Activated T-cell treated with anti-CD3 and anti-CD28 coated beads for 48 hours (primary cell): ENCODE measurements at places on chromosomes 3 and 15.

DNA sequence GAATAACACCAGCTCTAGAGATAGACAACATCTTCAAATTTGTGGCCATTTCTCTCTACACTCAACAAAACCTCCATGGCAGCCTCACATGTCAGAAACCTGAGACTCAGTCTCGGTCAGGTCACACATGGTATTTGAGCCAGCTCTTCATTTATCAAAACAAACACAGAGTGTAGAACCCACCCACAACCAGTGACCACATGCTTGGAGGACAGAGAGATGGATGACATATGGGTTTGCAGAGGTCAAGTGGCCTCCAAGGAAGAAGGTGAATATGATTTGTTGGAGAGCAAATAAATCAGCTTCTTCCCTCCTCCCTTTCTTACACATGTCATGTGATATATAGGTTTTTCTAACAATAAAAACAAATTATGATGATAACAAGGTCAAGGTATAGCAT, 278.1 kb upstream of the LRTM1 start:
- DNase-seq = no peak

DNA sequence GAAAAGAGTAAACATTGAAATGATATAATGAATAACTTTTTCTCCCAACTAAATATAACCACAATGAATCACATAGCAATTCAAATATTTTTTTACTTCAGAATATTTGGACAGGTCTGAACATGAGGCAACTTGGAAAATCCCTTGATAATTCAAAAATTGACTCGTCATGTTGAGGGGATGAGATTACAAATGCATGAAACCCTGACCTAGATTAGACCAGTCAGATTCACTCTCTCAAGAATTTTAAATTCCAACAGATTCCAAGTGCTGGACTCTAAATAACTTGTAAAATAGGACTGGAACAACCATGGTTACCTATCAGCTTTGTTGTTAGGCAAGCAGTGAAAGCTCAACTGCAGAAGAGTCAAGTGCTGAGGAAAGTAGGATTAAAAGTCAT, 317.5 kb downstream of the GBE1 start:
- DNase-seq = no peak

DNA sequence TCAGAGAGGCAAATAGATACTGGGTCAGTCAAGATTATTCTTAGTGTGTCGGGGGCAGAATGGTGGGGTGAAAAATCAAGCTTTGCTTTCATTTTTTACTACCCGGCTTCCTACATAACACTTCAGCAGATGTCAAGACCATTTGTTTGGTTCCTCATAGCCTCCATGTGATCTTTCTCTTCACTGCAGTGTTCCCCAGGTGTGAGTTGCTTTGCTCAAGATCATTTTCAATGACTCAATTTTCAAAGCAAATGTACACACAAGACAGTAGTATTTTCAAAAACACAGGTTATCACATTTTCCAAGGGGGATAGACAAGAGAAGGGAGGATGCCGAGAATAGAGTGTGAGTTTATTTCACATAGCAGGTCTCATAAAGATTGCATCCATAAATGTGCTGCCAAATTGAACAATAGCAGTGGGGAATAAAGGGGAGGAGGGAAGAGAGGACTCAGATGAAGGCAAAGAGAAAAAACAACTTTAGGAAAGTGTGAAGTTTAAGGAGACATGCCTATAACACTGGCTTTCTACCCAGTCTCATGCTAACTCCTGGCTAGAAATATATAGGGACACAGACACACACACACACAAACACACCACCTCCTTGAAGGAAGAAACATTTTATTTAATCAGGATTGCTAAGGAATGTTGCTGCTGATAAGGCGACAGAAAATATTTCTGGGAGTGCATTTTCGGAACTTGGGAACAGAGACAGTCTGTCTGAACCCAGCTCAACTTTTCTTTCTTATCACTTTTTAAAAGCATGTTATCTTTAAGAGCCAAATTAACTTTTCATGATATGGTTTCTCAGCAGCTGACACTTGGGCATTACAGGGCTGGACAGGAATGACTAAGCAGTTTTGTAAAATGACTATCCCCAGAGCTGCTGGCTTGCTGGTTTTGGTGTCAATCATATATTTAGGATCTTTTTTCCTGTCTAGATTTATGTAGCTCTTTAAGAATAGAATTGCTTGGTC, 402.4 kb downstream of the RBMS3 start:
- DNase-seq = no peak

- DNase-seq = no peak
Observed at GRCh38 chr15:80441714-80442113, 37.5 kb downstream of the ARNT2 start.

GRCh38 chr3:119322021-119322834, 28.0 kb downstream of the ARHGAP31 start:
- peak; percentile 18 for DNase-seq

GRCh38 chr3:129605922-129606635, 397 bp downstream of the PLXND1 start:
- peak; percentile 12 for DNase-seq

GRCh38 chr3:129289201-129289921, 10.7 kb downstream of the HMCES start:
- DNase-seq = no peak

DNA sequence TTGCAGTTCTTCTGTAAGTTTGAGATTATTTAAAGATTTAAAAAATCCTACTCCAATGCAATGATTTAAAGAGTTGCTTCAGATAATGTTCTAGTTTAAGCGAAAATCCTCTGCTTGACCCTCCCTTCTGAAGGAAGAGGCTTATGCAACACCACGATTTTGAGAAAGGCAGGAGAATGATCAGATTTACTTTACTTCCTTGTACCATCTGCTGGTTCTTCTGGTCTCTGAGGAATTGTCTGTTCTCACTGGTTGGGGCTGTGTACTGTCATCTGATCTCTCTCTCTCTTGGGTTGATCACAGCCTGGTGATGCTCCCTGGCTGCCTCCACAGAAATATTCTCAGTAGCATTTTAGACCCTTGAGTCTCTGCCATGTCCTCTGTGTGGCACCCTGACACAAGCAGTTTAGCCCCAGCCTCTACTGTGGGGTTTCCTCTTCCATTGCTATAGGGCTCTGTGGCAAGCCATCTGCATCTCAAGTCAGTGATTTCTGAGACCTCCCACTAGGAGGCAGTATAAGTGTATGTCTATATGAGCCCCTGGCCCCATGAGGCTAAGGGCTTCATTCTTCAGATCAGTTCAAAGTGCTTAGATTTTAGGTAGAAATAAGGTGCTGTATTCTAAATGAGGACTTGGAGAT, 50.8 kb upstream of the PLAAT1 start:
- DNase-seq = no peak

- DNase-seq = no peak
Observed at GRCh38 chr3:4019501-4019900, 220.3 kb downstream of the LRRN1 start.

DNA sequence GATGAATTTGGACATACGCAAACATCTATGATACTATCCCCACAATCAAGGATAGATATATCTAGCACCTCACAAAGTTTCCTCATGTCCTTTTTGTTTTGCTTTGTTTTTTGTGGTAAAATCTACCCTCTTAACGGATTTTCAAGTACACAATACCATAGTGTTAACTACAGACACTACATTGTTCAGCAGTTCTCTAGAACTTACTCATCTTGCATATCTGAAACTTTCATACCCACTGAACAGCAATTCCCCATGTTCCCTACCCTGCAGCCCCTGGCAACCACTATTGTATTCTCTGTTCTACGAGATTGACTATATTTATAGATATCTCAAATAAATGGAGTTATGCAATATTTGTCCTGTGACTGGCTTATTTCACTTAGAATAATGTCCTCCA, 58.1 kb upstream of the TJP1 start:
- no peak for DNase-seq

GRCh38 chr15:21261396-21261964, 178.8 kb downstream of the POTEB3 start:
- DNase-seq = no peak

GRCh38 chr3:112456147-112456546, 43.1 kb downstream of the BTLA start:
- no peak for DNase-seq

GRCh38 chr3:178302966-178303930, 233.0 kb upstream of the KCNMB2 start:
- DNase-seq = no peak

DNA sequence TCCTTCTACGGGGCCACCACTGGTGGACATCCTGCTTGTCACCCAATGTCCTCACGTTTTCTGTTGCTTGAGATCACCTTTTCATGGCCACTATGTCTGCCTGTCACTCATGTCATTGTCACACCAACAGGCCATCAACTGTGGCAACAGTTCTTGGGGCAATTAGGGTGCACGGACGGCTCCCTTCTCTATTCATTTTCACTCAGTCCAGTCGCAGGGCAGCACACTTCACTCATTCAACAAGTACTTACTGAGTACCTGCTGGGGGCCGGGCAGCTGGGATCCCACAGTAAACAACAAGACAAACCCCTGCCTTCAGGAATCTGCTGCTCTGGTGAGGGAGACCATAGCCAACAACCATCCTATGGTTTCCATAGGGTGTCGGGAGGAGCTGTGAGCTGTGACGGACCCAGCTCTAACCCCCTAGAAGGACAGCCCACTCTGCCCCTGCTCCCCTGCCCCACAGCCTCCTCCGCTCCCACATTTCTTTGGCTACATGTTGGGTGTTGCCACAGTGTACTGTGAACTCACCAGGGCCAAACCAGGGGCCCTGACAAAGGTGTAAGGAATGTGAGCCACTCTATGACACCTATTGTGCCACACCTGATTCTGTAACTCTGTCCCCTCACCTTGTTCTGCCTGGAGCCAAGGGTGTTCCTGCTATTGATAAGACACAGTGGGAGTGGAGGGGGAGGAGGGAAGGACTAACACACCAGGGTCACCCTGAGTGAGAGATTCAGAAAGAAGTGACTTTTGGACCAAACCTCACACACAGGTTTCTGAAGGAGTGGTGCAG, 1.9 kb downstream of the VILL start:
- DNase-seq = no peak

- DNase-seq = no peak
Observed at GRCh38 chr15:41205315-41205714, 25.2 kb downstream of the EXD1 start.

- DNase-seq = no peak
Observed at GRCh38 chr15:40836020-40836419, 7.5 kb upstream of the PPP1R14D start.

DNA sequence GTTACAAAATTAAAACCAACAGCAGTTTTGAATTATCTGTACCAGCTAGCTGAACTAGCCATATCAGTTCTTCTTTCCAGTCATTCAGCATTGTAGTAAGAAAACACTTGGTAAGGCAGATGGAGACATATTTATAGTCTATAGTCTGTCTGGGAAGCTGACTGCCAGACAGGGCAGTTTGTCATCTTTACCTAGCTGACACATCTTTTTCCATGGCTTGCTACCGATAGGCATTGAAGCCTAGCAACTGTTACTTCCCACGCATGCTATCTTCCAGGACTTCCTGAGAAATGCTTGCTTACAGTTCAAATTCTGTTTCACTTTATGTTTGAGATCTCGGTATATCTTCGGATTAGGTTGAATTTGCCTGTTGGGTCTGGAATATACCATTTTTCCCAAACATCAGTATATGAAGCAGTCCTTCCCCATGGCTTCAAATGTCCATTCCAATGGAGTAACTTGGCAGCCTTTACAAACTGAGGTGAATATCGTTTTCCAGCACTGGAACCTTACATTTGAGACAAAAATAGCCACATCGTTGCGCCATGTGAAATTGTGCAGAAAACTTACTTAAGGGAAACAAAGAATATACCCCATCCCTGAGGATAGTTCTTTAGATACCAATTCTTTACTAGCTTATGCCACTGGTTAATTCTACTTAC, 8.8 kb downstream of the GNL3 start:
- DNase-seq = no peak

DNA sequence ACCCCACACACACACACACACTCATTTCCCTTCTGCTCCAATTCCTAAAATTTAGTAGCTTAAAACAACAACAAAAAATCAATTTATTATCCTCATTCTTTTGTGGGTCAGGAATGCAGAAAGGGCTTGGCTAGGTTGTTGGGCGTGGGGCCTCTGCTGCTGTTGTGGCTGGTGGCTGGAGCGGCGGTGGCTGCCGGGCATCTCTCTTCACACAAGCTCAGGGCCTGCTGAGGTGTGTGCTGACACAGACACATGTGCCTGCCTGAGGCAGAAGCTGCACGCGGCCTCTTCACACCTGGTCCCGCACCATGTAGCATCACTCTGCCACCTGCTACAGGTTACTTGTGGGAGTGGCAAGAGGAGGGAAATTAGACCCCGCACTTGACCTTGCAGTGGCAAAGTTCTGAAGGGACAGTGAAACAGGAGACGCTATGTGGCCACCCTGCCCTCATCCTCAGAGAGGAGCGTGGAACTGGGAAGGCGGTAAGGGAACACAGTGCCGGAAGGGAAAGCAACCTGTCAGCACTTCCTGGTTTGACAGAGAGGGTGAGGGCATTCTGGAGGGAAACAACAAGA, 64.0 kb upstream of the PRR20G start:
- DNase-seq = no peak

- DNase-seq = no peak
Observed at GRCh38 chr15:29859973-29860715, 37.9 kb upstream of the TJP1 start.

- no peak for DNase-seq
Observed at GRCh38 chr3:167859610-167860009, 124.1 kb downstream of the SERPINI1 start.

- no peak for DNase-seq
Observed at GRCh38 chr3:182292591-182292990, 500.7 kb upstream of the ATP11B start.

GRCh38 chr15:90883976-90884718, at the start of gene FES:
Gene FES (plus strand): TSS chr15:90884504. CDS start chr15:90885046, 542 bp downstream.
- DNase-seq = no peak

GRCh38 chr3:192655040-192655439, 72.3 kb downstream of the FGF12 start:
- no peak for DNase-seq

GRCh38 chr15:70111203-70112073, 13.7 kb upstream of the TLE3 start:
- DNase-seq = no peak

GRCh38 chr15:78389322-78389721, 48.7 kb upstream of the IREB2 start:
- no peak for DNase-seq

DNA sequence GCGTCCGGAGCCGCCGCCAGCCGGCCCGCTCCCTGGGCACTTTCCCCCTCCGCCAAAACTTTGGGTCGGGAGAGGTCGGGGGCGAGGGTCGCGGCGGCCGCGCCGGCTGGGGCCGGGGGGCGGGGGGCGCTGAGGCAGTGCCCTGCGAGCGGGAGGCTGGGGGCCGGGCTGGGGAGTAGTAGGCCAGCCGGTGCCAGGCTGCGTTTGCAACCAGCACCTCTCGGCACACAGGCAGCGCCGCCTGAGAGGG, 452 bp downstream of the BBX start:
- DNase-seq = no peak

GRCh38 chr3:177536873-177537272, 339.6 kb upstream of the TBL1XR1 start:
- DNase-seq = no peak

DNA sequence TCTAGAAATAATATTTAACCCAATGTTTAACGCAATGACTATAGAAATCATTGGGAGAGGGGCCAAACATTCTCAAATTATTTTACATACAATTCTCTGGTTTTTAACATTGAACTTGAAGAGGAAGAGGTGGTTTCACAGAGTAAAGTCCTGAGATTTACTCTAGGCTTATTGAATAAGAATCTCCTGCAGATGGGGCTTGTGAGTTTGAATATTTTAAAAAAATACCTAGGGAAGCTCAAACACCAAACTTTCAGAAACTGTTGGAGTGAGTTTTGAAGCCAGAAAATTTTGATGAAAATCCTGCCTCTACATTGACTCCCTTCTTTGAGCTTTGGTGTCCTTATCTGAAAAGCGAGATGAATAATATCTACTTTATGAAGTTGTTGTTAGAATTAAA, 906.6 kb downstream of the TUSC7 start:
- no peak for DNase-seq
